ENCODE measurements at places on chromosomes 2 and 18.

- peak; percentile 76 for DNase-seq
Measured at GRCh38 chr2:10079870-10080535, at the start of gene CYS1. CYS1 (minus strand) TSS chr2:10080411; CDS start chr2:10080223, 188 bp downstream.

GRCh38 chr18:59139291-59139614 lies 431 bp upstream of the SEC11C start:
- DNase-seq, result peak; percentile 90

DNA sequence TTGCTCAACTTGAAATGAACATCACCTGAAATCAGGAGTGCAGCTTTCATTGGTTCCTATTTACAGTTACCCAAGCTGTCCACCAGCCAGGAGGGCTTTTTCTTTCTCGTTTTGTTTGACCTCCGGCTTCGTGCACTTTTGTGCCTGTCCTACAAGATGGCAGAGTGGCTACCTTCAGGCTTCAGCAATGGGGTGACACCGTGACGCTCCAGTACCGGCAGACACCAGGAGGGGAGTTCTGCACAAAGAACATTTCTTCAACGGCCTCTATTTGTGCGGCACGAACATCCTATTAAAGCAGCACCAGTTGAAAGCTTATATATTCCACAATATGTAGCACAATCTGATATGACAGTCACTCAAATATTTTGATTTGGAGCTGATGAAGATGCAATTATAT lies 18.3 kb downstream of the RNASEH1 start:
- no peak for DNase-seq

GRCh38 chr2:203659331-203660049 lies 46.9 kb upstream of the CD28 start:
- no peak for DNase-seq

- no peak for DNase-seq
Measured at GRCh38 chr2:75602724-75603342, 42.1 kb upstream of the EVA1A start.

DNA sequence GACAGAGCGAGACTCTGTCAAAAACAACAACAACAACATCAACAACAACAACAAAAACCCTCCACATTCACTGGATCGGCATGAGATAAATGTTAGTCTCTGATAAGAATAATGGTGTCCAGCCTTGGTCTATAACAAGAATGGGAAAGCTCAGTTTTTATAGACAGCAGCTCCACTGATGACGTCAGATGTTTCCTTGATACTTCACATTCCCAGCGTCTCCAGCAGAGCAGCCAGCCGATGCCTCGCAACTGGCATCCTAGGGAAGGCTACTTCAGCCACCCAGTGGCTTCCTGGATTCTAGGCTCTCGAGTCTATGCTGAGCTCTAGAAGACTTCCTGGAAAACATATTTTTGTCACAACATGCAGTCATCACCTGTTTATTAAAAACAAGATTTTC lies 271.4 kb upstream of the SMIM21 start:
- DNase-seq, result no peak

DNA sequence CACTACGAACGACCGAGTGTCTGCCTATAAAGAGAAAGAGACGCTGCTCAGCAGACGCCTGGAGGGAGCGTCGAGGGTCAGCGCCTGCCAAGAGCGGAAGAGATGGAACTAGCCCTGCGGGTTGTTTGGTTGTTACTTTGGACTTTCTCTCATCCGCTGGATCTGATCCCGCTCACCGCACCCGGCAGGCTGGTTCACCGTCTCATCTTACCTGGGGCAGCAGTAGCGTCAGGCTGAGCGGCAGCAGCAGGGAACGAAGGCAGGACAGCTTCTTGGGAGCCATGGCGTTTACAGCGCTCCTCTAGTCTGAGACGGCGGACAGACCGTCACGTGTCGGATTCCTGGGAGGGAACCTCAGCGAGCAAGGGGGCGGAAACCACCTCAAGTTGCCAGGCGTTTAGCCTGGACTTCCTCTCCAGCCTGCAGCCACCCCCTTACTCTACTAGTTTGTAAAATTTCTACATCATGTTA lies 1.9 kb downstream of the GLB1L start:
- DNase-seq, result no peak

DNA sequence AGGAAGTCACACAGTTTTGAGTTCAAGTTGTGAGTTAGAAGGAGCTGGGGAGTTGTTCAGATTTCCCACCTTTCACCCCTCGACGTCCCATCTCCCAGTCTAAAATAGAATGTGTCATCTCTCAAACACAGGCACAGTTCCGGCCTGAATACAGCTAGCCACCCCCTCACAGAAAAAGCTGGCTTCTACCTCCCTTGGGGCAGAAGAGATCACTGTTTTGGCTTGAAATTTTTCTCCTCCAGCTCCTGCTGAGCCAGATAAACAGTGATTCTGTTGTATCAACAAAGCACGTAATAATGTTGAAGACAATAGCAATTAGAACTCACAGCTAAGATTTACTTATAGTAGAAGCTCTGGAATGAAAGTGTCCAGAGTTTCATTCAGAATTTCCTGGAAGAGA lies 74.7 kb downstream of the KIAA2012 start:
- DNase-seq, result no peak

- DNase-seq, result no peak
Measured at GRCh38 chr18:48660346-48661228, 121.8 kb downstream of the CTIF start.

DNA sequence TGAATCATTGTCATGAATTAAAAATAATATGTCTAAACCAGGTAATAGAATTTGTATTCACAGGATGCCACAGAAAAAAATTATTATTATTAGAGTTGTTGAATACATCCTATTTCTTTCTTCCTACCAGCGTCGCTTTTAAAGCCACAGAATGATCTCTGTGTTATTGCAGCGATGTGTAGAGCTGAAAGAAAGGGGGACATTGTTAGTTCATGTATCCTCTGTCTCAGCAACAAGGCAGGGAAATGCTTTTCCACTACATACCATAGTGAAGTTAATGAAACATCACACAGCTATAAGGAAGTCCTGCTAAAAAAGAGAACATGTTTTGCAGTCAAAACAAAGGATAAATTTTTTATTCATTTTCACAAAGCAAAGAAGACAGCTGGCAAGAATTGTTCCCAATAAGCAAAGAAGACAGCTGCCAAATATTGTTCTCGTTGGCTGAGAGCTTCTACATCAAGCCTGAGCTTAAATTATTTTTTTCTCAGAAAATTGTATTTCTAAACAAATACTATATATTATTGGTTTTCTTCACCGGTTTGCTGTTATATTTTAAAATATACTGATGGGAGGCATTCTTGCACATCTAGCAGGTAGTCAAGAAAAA lies 1234.4 kb downstream of the SUCLG1 start:
- DNase-seq, result no peak

GRCh38 chr2:64223055-64223454 lies 78.8 kb upstream of the PELI1 start:
- no peak for DNase-seq

DNA sequence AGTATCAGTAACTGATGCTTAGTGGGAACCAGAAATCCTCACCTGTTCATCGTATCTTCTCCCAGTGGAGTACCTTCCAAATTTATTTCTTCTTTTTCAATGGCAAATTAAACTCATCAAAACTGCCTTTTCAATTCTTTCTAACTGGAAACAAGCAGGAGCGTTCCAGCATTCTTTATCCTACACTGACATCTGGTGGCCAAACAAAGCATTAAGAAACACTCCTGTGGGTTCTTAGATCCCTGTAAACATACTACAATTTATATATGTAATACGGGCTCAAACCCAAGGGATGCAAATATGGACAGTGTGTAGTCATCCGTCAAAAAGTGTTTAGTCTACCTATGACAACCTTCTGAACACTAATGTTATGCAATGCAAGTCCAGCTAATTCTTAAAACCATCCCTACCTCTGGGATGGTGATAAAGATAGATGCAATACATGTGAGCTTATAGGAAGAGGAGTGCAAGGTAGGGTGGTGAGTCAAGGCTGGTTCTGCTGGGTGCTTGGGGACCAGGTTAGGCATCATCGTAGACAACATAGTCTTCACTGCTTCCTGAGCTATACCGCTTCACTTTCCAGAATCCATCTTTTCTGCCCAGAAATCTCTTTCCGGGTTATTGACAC lies 375.0 kb downstream of the CTNNA2 start:
- DNase-seq, result peak; percentile 9

DNA sequence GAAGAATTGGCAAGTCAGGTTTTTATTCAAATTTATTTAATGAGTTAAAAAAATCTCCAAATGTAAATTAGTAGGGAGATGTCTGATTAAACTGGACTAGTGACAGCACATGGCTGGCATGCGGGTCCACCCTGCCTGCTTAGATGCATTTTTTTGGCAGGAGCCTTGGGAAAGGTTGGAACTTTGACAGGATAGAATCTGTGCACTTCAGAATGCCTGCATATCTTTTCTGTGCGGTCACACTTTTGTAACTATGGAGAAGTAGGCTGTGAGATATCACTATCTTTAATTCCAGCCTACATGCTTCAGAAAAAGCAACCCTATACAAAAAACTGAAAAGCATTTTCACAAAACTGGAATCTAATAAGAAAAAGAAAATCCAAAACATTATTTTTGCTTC lies 317.8 kb downstream of the MBD2 start:
- no peak for DNase-seq

GRCh38 chr2:88845772-88846661 lies 154.5 kb downstream of the RPIA start:
- DNase-seq, result no peak

DNA sequence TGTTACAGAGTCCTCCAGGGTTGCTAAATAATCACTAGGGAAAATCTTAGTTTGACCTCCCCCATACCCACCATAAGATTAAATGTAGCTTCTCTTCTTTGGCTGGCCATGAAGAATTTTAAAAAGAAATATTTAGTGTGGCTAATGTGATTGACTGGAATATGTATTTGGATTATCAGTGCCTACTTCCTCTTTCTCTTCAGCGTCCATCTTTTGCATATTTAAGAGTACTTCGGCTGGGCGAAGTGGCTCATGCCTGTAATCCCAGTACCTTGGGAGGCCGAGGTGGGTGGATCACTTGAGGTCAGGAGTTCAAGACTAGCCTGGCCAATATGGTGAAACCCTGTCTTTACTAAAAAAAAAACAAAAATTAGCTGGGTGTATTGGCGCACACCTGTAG lies 28.8 kb downstream of the ADAM23 start:
- DNase-seq, result no peak

DNA sequence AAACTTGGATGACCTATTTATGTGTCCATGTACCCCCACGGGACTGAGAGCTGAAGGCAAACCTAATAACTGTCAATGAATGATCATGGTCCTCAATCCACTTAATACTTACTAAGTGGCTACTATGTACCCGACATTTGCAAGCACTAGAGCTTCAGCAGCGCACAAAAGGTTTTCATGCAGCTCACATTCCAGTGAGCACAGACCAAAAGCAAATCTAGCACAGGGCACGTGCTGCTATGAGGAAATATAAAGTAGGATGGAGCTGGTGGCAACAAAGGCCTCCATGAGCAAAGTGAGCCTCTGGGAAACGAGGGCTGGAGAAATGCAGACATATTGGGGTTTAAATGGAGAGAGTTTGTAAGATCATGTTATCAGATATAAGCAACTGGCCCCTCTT lies 3.5 kb downstream of the SLC40A1 start:
- no peak for DNase-seq

- no peak for DNase-seq
Measured at GRCh38 chr2:54603357-54603756, 120.1 kb upstream of the EML6 start.

GRCh38 chr2:45872211-45872610 lies 220.7 kb downstream of the PRKCE start:
- DNase-seq, result no peak

DNA sequence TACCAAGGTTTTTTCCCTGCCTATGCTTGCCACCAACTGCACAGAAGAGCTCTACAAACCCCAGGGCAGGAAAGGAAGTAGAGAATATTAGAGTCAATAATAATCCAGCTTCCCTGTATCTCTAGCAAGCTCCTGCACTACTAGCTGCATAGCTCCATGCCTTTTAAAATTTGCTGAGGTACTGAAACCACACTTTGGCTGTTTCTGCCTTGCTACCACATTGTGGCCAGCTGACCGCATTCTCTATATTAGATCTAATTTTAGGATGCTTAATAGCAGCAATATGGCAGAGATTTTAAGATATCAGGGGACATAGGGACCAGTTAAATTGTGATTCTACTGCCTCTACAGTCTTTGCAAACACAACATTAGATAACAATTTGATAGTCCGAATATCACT lies 534.6 kb downstream of the MBD2 start:
- no peak for DNase-seq

DNA sequence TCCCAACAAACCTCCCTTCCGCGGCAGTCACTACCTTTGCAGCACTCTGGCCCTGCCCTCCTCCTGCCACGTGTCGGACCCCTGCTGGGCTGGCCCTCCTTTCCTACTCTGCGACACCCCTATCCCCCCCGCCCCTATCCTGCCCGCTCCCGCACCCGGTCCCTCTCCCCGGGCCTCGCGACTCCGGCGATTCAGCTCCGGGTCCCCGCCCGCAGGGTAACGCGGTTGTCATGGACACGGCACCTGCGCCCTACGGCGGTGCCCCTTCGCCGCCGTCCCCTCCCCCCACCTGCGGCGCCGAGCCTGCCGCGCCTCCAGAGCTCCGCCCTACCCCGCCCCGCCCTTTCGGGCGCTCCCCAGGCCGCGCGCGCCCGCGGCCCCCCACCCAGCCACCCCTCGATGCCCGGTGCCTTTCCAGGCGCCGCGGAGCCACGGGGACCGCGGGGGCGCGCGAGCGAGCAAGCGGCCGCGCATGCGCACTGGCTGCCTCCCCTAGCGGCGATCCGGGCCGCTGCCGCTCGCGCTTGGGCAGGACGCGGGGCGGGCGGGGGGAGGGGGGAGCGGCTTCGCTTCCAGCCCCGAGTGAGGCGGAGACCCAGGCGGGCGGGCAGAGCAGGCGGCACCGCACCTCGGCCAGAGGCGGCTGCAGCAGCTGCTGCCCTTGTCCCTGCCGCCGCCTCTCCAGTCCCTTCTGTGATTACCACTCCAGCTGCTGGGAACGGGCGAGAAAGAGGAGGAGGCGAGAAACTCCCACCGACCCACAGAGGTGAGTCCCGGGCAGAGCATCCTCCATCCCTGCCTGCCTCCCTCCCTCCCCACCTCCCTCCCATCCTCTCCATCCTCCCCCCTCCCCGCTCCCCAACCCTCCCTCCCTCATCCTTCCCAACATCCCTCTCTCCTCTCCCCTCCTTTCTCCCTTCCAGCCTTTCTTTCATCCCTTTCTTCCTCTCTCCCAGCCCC lies at the start of gene CTNNA2:
TSS of gene CTNNA2 (plus strand) at position 610 of the 960 bp plus-strand sequence.
- DNase-seq, result peak; percentile 44

DNA sequence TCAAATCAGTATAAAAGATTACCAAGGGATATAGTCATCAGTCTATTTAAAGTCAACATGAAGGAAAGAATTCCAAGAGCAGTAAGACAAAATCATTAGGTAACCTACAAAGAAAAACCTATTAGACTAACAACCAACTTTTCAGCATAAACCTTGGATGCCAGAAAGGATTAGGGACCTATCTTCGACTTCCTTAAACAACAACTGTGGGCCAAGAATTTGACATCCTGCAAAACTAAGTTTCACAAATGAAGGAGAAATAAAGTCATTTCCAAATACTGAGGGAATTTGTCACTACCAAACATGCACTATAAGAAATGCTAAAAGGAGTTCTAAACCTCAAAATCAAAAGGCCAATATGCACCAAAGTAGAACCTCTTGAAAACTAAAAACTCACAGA lies 147.9 kb upstream of the TFPI start:
- no peak for DNase-seq
